ENCODE measurements at places on chromosomes 6 and 20.

DNA sequence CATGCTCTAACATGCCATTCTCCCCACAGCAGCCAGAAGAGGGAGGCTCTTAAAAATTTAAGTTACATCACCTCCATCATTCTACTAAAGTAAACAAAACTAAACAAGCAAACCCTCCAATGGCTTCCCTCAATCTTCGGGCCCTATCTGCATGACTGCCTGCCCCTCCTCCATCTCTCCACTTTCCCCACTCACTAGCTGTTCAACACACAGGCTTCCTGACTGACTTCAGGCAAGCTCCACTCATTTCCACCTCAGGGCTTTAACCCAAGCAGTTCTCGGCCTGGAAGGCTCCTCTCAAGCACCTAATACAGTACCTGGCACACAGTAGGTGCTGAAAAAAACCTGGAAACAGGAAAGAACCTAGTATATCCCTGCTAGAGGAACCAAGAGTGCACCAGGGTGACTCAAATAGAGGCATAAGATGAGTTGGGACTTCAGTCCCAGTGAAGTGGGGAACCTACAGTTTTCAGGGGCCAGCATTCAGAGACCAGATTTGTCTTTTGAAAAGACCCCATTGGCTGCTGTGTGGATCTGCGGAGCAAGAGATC, 2.8 kb downstream of the AHCY start:
- DNase-seq, result peak; percentile 7

DNA sequence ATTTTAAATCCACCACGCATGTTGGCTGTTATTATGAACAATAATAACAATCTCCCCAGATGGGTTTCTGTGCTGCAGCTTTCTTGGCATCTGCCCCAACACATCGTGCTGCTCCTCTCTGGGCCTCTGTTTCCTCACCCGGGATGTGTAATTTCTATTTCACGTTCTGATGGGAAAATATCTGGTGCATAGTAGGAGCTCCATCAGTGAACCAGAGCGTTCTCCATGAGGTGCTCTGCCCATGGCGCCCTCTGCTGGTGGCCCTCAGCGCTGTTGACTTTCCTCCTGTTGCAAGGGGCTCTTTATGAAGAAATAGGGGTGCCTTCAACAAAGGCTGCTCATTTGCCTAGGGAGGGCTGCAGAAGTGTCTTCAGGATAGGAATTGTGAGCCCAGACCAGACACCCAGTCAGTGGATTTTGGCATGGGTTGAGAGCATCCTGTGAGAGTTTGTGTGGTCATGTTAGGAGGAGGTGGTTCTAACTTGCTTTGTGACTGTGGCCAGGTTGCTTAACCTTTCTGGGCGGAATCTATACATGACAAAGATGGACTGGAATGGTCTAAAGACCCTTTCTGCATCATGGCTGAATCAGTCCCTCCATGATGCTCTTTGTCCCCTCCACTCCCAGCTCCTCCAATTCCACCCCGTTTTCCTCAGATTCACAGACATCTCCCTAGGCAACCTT, 8.1 kb downstream of the SCRT2 start:
- DNase-seq, result no peak

GRCh38 chr6:158768436-158768835, 50.7 kb downstream of the EZR start:
- DNase-seq, result no peak

- DNase-seq, result no peak
Observed at GRCh38 chr6:84638286-84638685, 126.1 kb downstream of the TBX18 start.

DNA sequence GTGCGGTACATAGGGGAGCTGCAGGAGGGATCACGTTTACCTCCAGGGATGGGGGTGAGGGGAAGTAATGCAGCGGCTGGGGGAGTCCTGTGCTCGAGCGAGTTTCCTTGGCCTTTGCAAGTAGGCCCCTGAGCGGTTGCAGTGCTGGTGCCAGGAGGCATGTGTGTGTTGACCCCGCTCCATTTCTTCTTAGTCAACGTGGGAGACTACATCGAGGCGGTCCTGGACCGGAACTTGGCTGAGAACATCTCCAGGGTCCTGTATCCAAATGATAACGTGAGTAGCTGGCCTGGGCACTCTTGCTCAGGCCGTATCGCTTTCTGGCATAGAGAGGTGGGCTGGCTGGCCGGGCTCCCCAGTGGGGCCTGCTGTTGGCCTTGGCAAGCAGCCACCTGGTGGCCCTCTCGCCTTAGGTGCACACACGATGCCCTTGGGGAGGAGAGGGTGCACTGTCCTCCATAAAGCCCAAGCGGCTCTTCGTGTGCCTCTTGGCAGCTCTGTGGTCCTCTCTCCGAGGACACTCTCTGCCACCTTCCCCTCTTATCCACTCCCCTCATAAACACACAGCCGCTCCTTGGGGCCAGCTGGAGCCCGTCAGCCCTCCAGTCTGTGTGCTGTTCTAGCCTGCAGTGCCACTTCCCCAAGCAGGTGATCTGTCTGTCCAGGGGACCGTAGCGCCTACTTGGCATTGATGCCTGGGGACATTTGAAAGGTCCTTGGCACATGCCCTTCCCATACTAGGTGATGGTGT, 29.3 kb downstream of the PYGB start:
- DNase-seq, result no peak

- no peak for DNase-seq
Observed at GRCh38 chr20:3560578-3560977, 89.8 kb downstream of the ATRN start.

GRCh38 chr6:15948930-15949900, 179.7 kb upstream of the MYLIP start:
- no peak for DNase-seq

DNA sequence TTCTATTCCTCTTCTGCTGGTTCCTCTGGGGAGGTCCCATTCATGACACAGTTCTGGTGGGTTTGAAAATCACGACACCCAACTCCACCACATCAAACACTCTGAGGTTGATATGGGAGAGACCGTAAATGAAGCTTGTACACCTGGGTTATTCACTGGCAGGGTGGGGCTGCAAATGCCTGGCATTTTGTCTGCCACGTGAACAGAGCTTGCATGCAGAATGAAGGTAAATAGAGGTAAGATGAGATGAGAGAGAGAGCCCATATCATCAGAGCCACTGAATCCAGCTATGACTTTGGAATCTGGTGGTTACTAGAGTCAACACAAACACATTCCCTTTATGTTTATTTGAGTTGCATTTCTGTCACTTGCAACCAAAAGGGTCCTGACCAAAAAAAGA, 97.4 kb downstream of the BANF2 start:
- no peak for DNase-seq

DNA sequence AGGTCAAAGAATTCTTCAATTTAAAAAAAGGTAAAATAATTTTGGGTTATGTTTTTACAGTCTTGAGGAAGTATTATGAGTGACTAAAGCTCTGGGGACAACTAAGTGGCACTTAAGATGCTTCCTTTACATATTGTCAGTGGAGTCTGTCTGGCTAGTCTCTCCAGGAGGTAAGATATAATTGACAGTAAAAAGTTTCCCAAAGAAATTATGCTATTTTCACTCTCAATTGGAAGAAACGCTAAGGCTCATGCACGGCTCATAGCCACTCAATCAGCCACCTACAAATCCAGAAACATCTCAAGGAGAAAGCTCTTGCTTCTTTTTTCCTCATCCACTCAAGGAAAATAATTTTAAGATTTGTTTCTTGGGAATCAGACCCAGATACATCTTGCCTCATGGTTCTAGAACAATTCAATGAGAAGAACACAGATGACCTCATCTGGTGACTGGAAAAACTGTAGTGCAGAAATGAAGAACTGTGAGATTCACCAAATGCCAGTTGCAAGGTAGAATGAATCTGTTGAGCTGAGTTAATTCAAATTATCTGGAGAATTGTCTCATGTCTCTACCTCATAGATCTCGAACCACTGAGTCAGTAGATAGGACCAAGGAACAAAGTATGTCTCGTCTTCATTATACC, 252.9 kb downstream of the TPBG start:
- DNase-seq, result peak; percentile 10

- no peak for DNase-seq
Observed at GRCh38 chr6:45827952-45828530, 187.6 kb downstream of the CLIC5 start.

- no peak for DNase-seq
Observed at GRCh38 chr20:57255183-57255582, 11.3 kb downstream of the BMP7 start.

- DNase-seq, result no peak
Observed at GRCh38 chr6:12546410-12547002, 170.1 kb upstream of the PHACTR1 start.

DNA sequence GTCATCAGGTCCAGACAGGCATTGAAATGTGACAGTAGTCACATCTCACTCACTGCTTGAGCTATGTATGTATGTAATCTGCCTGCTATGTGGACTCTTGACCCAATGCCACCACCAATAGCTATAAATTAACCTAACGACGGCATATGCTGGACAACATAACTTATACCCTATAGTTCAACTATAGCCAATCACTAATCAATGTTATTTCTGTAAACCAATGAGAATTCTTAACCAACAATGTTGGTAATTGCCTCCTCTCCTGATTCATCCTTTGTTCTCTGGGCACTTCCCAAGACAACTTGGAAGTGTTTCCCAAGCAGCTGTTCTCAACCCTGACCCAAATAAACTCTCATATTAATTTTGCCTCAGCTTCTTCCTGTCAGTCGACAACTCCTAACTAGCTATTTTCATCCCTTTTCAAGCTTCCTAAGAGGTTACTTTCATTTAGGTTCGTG, 24.1 kb upstream of the SERPINB1 start:
- peak; percentile 51 for DNase-seq

- DNase-seq, result no peak
Observed at GRCh38 chr6:16166871-16167608, 38.2 kb downstream of the MYLIP start.

DNA sequence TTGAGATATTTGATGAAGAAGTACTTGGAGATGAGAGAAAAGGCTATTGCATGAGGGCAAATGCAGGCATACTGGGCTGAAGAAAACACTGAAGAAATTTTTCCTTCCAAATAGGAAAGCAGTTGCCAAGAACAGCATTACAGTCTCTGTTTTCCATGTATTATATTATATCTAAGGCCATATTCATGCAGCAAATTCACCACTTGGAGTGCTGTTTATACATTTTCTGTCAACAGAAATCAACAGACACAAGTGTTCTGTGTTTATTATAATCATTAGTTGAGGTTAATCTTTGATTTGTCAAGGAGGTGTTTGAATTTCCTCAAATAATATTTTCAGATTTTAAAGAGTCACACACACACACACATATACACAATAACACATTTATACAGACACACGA, 268.8 kb upstream of the PLCB4 start:
- no peak for DNase-seq

DNA sequence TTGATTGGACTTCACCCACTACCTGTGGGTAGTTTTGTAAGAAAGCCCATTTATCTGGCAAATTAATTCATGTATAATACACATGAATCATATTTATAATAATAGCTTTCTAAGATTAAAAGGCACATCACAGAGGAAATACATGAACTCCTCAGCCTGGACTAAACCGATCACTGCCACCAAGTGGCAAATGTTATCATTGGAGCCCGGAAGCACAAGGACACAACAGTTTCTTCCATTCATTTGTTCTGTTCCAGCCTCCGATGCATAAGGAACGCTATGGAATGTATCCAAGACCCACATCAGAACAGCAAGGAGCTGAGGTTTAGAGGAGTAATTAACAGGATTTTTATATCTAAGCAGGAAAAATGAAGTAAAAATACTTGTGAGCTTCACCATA, 13.9 kb upstream of the IPCEF1 start:
- DNase-seq, result peak; percentile 49

- no peak for DNase-seq
Observed at GRCh38 chr6:69868252-69868804, 2.0 kb downstream of the COL19A1 start.

- no peak for DNase-seq
Observed at GRCh38 chr6:34086558-34086957, 59.3 kb downstream of the GRM4 start.

DNA sequence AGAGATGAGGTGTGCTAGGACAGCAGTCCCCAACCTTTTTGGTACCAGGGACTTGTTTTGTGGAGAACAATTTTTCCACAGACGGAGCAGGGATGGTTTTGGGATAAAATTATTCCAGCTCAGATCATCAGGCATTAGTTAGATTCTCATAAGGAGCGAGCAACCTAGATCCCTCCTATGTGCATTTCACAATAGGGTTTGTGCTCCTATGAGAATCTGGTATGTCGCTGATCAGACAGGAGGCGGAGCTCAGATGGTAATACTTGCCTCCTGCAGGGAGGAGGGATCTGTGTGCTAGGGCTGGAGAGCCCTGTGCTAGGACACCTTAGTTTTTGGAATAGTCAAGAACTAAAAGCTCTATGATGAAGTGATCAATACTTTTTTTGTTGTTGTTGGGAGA, 2.5 kb downstream of the SMIM13 start:
- peak; percentile 73 for DNase-seq

DNA sequence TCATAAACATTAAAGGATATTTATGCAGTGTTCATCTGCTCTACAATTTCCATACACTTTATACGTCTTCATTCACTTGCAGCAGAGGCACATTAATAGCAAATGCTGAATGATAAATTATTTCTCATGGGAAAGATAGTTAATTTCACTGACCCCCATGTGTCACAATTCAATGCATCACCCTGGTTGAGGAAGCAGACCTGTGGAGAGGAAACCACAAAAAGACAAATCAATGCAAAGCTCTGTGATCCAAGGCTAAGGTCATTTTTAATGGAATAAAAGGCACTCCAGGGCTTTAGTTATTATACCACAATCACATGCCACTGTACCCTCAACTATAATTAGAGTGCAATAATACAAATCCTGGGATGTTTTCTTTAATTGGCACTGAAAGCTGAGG, 40.3 kb upstream of the TENT5A start:
- no peak for DNase-seq

DNA sequence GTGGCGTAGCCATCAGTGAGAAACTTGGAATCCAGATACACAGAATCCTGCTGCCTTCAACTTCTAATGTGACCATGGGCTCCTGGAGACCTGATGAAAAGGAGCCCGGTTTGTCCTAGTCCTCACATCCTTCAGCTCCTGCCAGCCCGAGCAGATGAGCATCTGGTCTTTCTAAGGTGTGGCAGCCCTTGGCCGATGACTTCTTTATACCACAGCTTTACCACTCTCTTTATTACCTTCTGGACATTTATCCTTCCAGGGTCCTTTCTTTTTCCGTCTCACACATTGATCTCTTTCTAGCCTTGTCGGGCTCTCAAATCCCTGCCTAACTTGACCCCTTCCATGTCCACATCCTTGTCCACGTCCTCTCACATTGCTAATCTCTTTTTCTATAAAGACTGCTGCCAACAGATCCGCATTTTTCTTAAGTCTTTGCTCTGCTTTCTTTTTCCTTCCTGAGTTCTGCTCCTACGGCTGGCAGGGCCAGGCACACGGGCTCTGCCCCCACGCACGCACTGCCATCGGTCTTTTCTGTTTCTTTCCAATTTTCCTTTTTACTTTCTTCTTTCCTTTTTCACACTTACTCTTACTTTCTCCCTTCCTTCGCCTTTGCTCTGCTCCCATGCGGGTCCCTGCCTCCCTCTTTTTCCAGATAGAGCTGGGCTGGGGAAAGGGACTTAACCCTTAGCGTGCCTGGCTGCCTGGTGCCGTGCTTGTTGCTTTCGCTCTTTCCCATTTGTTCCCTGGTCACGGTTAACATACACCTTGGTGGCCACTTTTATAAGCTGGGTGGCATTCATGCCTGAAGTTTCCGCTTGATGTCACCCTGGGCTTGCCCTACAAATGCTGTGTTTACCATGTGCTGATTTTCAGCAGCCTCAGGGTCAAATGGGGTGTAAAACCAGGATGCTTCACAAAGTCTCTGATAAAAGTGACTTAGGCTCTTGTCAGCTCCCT, 9.4 kb upstream of the GMPR start:
- DNase-seq, result no peak

- DNase-seq, result no peak
Observed at GRCh38 chr6:73817253-73817652, 121.2 kb downstream of the CD109 start.

GRCh38 chr20:61582196-61582923, 330.3 kb downstream of the CDH4 start:
- no peak for DNase-seq
